Kidney (tissue), 22 donors: ENCODE measurements at places on chromosomes 13 and 19.

DNA sequence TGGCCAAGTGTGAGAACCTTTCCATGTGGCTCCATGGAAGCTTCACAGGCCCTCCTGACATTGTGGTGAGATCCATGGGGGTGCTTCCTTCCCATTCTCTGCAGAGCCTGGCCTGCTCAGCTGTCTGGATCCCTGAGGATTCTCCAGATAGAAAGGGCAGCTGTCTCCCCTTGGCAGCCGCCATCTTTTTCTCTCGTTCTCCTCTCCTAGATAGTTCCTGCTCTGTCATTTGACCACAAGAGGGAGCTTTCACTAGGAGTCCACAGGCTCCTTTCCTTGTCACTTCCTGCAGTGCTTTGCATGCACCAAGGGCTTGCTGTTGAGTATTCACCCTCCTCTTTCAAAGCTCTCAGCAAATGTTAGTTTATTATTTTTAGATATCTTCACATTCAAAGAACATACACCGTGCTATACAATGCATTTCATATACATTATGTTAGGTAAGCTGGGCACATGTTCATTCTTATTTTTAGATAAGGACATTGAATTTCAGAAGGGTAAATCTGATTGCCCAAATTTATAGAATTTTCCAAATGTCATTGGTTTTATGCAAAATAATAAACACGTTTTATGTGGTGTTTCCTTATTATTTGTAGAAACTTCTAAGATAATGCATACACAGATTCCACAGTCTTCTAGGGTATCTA, 133.2 kb downstream of the FRY start:
- peak; percentile 28 for DNase-seq

DNA sequence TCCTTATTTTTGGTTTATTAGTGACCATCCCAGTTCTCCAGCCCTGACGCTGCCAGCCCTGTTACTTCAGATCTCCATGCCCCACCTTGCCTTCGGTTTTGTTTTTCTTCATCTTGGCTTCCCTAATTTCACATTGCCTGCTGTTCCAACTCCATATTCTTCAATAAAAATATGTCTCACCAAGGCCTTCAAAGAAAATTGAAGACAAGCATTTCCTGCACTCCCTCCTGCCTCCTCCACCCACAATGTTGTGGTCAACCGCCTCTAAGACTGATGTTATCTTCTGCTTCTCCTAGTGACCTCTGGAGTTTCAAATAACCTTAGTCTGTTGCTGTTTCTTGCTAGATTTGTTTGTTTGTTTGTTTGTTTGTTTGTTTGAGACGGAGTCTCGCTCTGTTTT, 14.6 kb downstream of the PLD3 start:
- DNase-seq = no peak

- no peak for DNase-seq
Observed at GRCh38 chr13:41763782-41764181, 197.1 kb downstream of the VWA8 start.

DNA sequence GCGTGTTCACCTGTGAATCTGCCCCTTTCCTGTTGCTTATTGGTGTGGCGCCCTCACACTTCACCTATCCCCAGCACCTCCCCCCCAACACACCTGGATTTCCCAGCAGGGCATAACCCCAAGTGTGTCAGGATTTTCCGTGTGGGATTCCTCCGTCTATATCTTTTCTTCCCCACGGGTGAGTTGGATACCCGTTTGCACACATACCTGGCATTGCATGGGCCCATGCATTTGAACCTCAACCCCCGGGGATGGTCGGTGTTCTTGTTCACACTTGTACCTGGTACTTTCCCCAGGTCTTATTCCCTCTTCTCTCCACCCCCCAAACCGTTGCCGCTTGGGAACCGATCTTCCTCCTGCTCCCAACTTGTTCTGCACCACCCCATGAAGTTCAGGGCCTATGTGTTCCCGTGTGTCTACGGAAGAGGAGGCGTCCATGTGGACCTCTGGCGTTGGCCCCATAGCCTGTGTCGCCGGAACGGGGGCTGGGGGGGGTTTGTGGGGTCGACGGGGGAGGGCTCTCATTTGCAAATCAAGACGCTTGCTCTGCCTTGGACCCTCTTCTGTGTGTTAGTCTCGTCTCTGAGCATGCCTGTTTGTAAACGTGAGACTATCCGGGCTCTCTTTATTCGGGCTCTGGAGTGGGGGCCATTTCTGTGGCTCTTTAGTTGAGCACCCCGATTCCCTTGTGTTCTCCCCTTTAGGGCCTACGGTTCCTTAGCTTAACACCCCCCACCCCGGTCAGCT, 1.7 kb downstream of the PRR12 start:
- DNase-seq = no peak

GRCh38 chr13:50250401-50250800, 235.2 kb downstream of the KCNRG start:
- DNase-seq = no peak

DNA sequence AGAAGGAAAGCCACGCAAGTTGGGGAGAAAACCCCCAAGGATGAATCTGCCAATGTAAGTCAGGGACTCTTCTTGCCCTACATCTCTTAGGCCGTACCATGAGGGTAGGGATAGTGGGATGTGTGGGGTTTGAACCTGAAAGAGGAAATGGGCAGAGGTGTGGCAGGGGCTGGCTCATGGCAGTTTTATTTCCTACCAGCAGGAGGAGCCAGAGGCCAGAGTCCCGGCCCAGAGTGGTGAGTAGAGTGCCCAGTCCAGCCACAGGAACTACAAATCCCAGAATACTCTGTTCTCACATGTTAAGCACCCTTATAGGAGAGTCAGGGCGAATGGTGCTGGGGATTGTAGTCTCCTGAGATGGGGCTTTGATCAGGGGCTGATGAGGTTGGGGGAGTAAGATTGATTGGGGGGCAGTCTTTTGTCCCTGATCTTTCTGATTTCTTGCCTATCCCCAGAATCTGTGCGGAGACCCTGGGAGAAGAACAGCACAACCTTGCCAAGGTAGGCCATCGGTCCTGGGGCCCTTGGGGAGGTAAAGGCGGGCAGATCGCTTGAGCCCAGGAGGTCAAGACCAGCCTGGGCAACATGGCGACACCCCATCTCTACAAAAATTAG, 16.5 kb downstream of the VASP start:
- peak; percentile 88 for DNase-seq

DNA sequence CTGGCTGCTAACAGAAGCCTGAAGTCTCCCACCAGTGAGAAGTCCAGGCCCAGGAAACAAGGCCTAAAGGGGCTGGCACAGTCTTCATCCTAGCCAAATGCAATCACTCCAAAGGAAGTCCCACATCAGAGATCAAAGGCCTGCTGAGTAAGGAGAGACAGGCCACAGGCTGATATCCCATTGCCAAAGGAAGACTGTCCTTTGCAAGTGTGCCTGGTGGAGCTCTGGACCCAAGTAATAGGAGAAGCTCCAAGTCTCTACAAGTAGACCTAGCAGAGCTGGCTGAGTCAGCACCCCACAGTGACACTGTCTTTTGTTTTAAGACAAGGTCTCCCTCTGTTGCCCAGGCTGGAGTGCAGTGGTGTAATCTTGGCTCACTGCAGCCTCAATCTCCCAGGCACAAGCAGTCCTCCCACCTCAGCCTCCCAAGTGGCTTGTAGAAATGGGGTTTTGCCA, 4.5 kb downstream of the DBP start:
- peak; percentile 77 for DNase-seq

DNA sequence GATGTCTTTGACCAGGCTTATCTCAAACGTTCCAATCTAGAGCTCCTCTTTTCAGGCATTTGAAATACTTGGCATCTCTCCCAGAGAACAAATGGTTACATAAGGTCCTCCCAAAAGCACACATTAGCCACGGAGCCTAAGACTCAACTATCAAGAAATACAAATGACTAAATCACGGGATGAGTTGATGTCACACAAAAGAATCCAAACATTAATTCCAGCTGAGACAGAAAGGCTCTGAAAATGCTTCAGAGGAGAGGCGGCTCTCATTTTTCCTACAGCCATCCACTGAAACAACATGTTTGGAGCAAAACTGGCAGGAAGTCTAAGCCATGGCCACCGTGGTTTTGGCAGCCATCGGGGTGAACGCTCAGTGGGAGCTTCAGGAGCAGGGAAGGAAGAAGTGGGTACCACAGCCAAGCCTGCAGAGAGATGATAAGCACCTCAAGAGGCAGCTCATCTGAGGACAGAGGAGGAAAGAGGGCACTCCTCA, 122.5 kb downstream of the STK24 start:
- no peak for DNase-seq

DNA sequence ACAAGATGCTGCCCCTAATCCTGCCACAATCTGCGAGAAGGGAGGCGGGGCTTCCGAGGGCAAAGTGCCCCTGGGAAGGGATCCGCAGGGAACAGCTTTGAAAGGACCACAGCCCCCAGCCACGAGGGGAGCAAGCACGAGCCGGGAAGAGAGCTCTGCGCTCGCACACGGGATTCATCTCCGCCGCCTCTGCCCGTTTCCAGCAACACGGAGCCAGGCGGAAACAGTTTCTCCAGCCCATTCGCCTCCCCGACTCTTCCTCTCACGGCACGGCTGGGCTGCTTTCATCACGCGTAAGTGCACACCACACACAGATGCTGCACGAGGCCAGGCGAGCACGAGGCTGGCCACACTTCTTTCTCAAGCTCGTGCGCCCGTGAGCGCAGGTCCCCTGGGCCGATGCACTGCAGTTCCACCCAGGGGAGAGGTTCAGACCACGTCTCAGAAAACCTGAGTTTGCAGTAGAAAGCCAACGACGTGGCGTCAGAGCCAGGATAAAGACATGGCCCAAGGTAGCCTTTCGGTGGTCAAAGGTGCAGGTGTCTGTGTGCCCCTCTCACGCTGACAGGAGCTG, 33.6 kb downstream of the NAXD start:
- peak; percentile 66 for DNase-seq

- no peak for DNase-seq
Observed at GRCh38 chr13:65057986-65058385, 2172.2 kb downstream of the PCDH9 start.

DNA sequence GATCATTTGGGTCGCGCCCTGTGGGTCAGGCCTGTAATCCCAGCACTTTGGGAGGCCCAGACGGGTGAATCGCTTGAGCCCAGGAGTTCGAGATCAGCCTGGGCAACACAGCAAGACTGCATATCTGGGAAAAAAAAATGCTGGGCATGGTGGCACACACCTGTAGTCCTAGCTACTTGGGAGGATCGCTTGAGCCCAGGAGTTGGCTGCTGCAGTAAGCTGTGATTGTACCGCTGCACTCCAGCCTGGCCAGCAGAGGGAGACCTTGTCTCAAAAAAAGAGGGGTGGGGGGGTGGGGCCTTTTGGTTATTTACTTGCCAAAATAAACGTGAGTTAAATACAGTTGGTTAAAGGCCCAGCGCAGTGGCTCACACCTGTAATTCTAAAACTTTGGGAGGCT, 9.8 kb upstream of the ZNF544 start:
- no peak for DNase-seq

DNA sequence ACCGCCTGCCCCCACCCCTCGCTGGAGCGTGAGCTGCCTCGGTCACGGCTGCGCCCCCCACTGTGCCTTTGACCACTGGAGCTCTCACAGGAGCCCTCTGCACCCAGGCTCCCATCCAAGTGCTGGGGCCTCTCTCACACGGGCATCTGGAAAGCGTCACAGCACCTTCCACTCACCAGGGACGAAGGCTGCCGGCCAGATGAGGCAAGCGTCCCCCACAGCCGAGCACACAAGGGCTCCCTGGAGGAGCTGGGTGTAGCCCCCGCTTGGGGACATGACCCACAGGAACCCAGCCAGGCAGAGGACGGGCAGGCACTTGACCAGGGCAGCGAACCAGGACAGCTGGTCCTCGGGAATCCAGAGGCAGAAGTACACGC, 560 bp downstream of the TMEM86B start:
- no peak for DNase-seq

GRCh38 chr19:16883522-16883921, 5.3 kb upstream of the F2RL3 start:
- DNase-seq = no peak

GRCh38 chr13:20101467-20102316, 59.2 kb downstream of the GJA3 start:
- no peak for DNase-seq

DNA sequence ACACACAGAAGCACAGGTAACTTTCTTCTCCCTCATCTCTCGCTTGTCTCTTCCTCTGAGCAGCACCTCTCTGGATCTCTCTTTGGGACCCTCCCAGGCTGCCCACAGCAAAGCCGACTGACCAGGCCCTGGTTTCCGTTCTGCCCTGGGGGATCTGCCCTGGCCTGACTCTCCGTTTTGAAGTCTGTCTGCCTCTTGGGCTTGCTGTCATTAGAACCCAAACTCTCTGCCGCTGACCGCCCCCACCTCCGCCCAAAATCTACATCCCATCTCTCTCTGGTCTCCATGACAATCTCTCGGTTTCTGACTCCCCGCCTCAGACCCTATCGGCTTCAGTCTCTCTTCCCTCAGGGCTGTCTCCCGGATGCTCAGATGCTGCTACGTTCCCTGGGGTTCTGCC, 6.9 kb downstream of the KCNC3 start:
- no peak for DNase-seq

- DNase-seq = peak; percentile 47
Observed at GRCh38 chr13:33015791-33016323, 366 bp upstream of the KL start.

DNA sequence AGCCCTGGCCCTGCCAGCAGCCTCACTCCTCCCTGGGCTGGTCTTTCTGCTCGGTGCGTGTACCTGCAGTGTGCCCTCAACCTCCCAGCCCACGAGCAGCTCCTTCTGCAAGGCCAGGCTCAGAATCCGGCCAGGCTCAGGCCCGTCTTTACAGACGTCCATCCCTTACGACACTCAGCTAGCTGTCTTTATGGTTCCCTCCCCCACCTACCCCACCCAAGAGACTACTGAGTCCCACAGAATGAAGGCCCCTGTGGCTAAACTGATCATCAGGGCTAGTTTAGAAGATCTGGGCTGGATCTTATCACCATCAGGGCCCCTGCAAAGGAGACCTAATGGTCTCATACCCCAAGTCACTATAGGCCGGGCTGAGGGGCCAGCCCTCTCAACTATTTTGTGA, 10.7 kb downstream of the TMEM150B start:
- no peak for DNase-seq

GRCh38 chr19:38517321-38517720, 83.8 kb downstream of the RYR1 start:
- no peak for DNase-seq

GRCh38 chr19:54364775-54365257, at the start of gene LAIR1:
Gene LAIR1, minus strand, starts transcription at chr19:54364931. Its CDS starts 127 bp downstream, at chr19:54364804.
- DNase-seq = peak; percentile 15

- DNase-seq = no peak
Observed at GRCh38 chr13:54953786-54954185, 1925.2 kb downstream of the OLFM4 start.

DNA sequence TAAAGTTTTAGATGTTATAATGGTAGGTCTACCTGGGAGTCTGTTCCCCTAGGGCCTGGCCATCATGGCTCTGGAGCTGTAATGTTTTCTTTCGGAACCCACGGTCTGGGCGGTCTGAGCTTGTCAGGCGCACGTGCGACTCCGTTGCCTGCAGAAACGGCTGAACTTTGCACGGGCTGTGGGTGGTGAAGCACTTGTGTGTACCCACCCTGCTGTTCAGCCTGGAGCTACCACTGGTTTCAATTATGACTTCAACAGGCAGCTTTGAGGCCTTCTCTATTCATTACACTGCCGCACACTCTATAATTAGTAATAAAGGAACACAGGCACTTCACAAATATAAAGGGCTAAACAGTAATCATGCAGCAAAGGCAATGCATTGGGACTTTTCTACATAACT, 6.0 kb downstream of the PCDH8 start:
- no peak for DNase-seq
